ENCODE measurements at places on chromosomes 2 and 18. TPM values are rescaled to one million over a fixed set of nuclear protein-coding genes. Genes with fewer than 3 reads are reported as not detected.

DSC3 gene
- polyA plus RNA-seq: 0.06 TPM

ABCG8 gene
- polyA plus RNA-seq: not detected

DNA sequence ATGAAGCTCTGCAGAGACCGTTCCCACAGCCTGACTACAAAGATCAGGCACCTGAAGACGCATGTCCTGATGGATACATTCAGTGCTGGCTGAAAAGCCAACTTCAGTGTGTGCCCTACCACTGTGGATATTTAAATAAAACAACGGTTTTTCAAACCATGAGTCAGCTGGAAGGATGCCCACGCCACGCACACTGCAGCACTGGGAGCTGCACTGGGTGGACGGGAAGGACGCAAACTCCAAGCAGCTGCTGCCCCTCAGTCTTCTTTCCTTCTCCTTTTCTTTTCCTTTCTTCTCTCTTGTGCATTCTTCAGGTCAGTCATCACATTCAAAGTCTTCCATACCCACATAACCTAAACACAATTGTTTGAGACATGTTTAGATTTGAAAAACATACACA, 7.9 kb downstream of the TMEM18 start:
- no peak for DNase-seq

DNA sequence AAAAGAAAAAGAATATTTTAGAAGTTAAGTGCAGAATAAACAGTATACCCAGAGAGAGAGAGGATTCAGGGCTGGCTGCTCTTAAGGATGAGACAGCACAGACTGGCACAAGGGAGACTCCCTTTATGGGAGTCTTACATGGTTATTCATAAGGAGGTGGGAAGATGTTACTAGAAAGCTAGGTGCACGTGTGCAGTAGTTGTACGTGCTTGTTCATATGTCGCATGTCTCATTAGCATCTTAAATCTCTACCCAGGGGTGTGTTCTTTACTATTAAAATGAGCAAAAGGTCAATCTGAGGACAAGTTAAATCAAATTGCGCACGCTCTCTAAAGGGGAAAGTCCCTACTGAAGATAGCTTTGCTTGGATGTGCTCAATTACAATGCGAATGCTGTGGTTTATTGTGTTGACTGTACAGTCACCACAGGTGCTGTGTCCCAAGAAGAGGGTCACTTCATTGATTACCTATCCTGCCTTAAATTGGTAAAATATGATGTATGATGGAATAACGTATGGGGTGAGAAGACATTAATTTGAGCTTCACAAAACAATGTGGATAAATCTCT, 368.0 kb upstream of the SPHKAP start:
- DNase-seq: no peak

Data from psoas muscle (tissue), 8 donors.